Mucosa of gallbladder (tissue), 1 donor: ENCODE measurements at places on chromosomes 3 and 15.

- DNase-seq, result no peak
Measured at GRCh38 chr3:21624524-21624923, 126.5 kb downstream of the ZNF385D start.

DNA sequence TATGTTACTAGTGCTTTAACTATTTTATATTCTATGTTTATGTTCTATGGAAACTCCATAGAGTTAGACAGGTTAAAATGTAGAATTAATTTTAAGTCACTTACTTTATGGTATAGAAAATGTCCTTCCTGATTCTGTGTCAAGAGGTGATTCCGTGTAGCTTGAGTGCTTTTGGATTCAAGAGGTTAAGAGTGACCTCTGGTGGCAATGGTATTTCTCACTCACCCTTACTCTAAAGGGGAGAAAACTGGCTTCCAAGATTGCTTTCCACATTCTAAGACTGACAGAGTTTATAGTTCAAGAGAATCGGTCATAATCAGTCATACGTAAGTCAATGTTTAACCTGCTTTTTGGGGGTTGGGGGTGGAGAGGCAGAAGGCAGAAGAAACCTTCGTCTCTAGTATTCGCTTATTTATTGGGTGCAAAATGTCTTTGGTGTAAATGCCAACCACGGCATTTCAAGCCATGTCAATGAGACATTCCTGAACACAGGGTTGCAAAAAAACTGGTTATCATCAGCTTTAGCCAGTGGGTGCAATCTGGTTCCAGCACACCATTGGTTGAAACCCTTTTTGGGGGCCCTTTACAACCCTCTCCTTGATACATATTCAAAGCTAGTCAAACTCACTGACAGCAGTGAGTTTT is 92.0 kb upstream of the VGLL3 start:
- DNase-seq, result peak; percentile 24

DNA sequence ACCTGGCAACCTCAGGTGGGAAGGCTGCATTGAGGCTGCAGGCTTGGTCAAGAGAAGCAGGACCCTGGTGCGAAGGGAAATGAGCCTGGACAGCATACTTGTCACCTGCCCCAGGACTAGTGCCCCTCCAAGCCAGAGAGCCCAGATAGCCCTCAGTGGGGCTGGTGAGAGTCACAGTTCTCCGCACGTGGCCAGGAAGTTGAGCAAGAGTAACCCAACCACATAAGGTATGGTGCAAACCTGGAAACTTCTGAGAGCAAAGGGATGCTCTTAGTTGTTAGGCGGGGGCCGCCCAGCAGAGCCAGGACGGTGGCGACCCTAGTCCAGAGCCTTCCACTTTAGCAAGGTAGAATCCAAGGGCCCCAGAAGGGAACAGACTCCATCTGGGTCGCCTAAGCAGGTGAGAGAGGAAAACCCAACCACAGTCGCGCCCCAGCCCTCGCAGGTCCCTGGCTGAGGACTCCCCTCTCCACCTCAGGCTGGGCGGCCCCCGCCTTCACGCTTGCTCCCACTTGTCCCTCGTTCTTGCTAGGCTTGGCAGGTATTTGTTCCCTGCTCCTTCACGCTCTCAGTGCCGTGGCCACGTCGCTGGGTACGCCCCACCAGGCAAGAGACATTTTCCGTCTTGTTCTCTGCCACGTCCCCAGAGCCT is 1.1 kb upstream of the VPS18 start:
- no peak for DNase-seq

- DNase-seq, result peak; percentile 85
Measured at GRCh38 chr15:45456212-45457106, 66.1 kb downstream of the SLC30A4 start.

GRCh38 chr15:48569591-48570302 is 75.8 kb downstream of the FBN1 start:
- DNase-seq, result no peak

GRCh38 chr3:117989982-117990381 is 1044.7 kb downstream of the IGSF11 start:
- no peak for DNase-seq

DNA sequence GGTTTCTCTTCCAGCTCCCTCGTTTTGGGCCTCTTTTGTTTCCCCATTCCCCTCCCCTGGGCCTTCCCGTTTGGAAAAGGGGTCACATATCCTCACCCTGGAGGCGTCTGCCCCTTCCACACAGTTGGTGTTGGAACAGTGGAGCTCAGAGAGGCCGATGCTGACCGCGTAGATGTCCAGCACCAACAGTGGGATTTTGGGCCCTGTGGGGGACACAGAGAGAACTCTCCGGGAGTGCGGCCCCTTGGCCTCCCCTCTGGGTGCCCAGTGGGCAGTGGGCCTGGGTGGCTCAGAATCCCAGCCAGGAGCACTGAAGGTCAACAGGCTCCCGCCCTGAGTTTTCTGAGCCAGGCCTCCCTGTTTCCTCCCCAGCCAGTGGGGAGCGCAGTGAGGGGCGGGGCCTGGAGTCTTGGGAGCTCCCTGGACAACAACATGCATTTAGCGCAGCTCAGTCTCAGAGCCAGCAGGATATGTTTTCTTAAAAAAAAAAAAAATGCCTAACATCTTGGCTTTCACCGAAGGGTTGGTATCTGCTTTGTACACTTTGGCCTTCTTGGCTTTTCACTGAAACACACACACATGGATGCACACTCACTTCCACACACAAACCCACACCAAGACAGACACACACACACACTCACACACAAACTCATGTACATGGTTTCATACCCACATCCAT is 670 bp upstream of the ISLR start:
- peak; percentile 51 for DNase-seq

- no peak for DNase-seq
Measured at GRCh38 chr3:175916191-175916934, 1057.2 kb downstream of the NAALADL2 start.

GRCh38 chr15:56320861-56321260 is 44.4 kb upstream of the TEX9 start:
- no peak for DNase-seq

GRCh38 chr15:97461226-97461625 is 499.3 kb upstream of the ARRDC4 start:
- DNase-seq, result no peak

- peak; percentile 81 for DNase-seq
Measured at GRCh38 chr3:48694610-48695392, 9.1 kb upstream of the NCKIPSD start.

GRCh38 chr15:22257047-22258008 is 177.0 kb downstream of the OR4M2 start:
- no peak for DNase-seq

GRCh38 chr3:77320514-77320913 is 280.6 kb downstream of the ROBO2 start:
- no peak for DNase-seq

GRCh38 chr3:185521349-185522138 is 22.7 kb upstream of the TMEM41A start:
- DNase-seq, result no peak

- peak; percentile 59 for DNase-seq
Measured at GRCh38 chr3:190560013-190560895, 46.4 kb downstream of the IL1RAP start.

- no peak for DNase-seq
Measured at GRCh38 chr3:66582721-66583423, 82.0 kb upstream of the LRIG1 start.

DNA sequence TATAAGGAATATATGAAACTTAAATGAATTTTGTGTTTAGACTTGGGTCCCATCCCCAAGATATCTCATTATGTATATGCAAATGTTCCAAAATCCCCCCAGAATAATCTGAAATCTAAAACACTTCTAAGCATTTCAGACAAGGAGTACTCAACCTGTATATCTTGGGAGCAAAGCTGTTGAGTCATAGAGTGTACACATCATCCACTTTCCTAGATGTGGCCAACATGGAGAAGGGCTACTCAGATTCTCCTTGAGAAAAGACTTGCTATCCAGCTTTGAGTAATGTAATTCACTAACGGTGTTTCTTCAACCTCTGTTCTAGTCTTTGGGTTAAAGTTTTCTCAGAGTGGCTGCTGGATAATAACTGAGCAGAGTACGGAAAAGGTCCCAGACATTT is 215.5 kb upstream of the POU1F1 start:
- no peak for DNase-seq

GRCh38 chr15:35561308-35561707 is 15.3 kb upstream of the DPH6 start:
- DNase-seq, result no peak

DNA sequence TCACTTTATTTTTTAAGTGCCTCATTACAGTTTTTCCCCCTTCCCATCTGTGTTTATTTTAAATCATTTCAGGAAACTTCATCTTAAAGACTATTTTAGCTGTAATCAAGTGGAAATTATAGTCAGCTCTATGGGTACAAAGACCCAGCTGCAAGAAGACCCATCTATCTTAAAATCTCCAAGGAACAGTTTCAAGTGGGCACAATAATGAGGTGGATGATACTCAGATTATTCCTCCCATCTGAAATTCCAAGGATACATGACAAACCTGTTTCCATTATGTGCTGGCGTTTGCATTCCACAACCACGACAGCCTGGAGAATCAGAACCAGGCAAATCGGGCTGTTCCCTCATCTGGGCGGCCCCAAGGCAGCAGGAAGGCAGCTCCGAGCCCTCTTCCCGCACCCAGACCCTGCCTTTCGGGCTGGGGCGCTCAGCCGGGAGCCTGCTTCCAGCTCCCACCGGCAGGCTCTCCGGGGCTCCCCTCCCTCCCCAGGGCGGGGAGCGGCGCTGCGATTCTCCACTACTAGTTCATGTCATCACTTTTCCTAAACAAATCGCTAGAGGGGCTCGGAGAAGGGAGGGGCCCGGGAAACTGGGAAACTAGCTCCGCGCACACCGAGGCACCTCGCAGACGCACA is at the start of gene MGLL:
Gene MGLL (minus strand): TSS at position 475 of the 641 bp plus-strand sequence. CDS start 197 bp downstream, at position 278.
- peak; percentile 26 for DNase-seq

GRCh38 chr3:152402695-152403451 is 134.1 kb downstream of the MBNL1 start:
- no peak for DNase-seq

DNA sequence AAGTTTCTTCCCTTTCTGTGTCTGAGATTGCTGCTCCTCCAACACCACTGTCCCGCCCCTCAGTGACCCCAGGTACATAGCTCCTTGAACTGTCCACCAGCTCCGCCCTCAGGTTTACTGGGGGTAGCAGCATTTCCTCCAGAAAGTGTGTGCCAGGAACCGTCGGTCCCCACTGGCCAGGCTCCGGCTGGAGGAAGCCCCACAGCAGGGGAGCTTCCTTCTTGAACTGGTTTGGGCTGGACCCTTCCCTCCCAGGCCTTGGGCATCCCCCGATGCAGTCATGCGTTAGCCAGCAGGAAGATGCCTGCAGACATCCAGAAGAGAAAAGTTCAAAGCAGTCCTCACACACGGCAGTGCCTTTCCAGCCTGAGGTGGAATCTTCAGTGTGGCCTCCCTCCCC is 19.7 kb downstream of the PAK6 start:
- no peak for DNase-seq

DNA sequence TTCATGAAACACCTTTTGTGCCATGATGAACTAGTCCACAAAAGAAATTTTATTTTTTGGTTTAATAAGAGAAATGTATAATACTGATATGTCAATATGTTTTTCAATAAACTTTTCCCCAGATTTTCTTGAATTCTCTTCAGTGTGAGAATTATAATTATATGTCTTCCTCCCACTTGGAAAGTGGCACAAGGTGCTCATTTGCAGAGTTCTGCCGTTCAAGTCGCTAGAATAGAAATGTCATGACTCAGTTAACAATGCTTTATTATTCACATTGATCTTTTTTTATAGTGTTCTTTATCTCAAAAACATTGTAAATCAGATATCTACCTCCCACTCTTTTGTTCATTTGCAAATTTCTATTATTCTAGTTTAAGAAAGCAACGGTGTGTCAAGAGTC is 87.3 kb downstream of the MDFIC2 start:
- no peak for DNase-seq

GRCh38 chr3:30457081-30457480 is 149.3 kb upstream of the TGFBR2 start:
- DNase-seq, result no peak

DNA sequence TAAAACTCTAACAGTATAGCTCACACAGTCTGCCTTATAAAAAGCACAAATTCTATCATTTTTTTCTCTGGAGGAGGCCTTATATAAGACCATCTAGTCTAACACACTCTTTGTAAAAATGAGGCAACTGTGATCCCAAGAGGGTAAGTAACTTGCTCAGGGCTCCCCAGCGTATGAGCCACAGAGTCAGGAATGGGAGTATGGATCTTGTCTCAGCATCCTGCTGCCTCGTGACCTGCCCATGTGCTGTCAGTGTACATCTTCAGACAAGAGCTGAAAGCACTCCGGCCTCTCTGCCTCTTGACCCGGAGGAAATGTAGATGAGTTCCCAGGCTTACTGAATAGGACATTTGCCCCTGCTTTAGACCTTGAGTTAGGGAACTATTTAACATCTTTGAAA is 28.4 kb upstream of the MEF2A start:
- no peak for DNase-seq

DNA sequence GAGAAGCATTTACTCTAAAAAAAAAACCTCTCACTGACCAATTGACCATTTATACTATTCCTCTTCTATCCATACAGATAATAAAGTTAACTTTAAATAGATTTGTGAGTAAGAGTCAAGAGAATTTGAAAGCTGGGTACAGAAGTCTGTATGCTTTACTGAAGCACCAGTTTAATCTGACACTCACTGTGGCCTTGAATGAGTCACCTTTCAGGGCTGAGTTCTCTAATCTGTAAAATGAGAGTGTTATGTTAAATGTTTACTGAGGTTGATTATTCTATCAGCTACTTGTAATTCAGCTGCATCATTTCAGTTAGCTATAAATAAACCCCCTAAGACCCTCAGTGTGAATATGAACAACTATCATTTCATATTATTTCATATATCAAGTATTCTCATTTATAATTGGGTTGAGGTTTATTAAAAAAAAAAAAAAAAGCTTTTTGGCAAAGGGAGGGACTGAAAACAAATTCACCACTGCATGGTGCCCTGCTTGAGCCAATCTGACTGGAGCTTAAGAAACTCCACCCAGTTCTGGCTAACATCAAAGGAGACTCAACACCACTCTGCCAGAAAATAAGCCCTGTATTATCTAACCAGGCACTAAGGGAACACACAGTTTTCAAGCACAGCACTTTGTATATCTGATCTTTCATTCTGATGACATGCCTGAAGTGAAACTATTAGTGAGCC is 2.8 kb downstream of the MAP4 start:
- peak; percentile 51 for DNase-seq

DNA sequence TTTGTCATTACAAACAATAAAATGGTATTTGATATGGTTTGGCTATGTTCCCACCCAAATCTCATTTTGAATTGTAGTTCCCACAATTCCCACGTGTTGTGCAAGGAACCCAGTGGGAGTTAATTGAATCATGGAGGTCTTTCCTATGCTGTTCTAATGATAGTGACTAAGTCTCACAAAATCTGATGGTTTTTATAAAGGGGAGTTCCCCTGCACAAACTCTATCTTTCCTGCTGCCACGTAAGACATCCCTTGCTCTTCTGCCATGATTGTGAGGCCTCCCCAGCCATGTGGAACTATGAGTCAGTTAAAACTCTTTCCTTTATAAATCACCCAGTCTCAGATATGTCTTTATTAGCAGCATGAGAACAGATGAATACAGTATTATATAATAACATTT is 15.4 kb upstream of the AADAC start:
- no peak for DNase-seq

DNA sequence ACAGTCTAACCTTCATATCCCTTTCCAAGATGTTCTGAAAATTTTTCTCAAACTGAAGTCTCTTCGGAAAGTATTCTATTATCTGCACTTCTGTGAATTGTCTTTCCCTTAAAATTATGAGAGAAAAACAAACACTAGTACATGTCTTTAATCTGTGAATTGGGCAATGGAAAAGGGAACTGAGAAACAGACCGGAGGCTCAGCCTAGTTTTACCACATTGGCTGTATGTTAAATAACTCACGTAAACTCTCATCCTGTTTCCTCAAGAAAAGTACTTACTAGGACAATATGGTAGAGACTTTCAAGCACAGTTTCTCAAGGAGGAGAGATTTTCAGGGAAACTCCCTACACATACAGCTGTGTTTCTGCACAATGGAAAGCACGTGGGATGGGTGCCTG is 982.2 kb upstream of the SEMA6D start:
- no peak for DNase-seq
